ENCODE measurements at places on chromosomes 12 and 14.

GRCh38 chr14:61839507-61839906 lies 77.3 kb downstream of the SNAPC1 start:
- no peak for DNase-seq

GRCh38 chr14:96072076-96072475 lies 32.9 kb downstream of the C14orf132 start:
- DNase-seq, result no peak

GRCh38 chr14:53953002-53953827 lies 3.4 kb downstream of the BMP4 start:
- no peak for DNase-seq

GRCh38 chr12:18250313-18250916 lies 10.9 kb upstream of the PIK3C2G start:
- DNase-seq, result no peak
